Lower leg skin (tissue), 4 donors: ENCODE measurements at places on chromosomes 16 and 17. TPM values are rescaled to one million over a fixed set of nuclear protein-coding genes. Genes with fewer than 3 reads are reported as not detected.

Gene APOBR
- total RNA-seq, result 0.88 TPM

GRCh38 chr16:3143598-3144320 lies 8.9 kb downstream of the ZNF213 start:
- DNase-seq, result no peak

Gene CCDC144A
- 1.9 TPM for total RNA-seq

Gene LRRC37A3
- total RNA-seq, result 4.8 TPM

Gene SLC12A3
- not detected for total RNA-seq
